ENCODE measurements at places on chromosomes 7 and 10.

- no peak for DNase-seq
Measured at GRCh38 chr7:106657085-106657991, 3.6 kb downstream of the CCDC71L start.

GRCh38 chr10:59175538-59176240 is 754 bp upstream of the PHYHIPL start:
- DNase-seq, result no peak

DNA sequence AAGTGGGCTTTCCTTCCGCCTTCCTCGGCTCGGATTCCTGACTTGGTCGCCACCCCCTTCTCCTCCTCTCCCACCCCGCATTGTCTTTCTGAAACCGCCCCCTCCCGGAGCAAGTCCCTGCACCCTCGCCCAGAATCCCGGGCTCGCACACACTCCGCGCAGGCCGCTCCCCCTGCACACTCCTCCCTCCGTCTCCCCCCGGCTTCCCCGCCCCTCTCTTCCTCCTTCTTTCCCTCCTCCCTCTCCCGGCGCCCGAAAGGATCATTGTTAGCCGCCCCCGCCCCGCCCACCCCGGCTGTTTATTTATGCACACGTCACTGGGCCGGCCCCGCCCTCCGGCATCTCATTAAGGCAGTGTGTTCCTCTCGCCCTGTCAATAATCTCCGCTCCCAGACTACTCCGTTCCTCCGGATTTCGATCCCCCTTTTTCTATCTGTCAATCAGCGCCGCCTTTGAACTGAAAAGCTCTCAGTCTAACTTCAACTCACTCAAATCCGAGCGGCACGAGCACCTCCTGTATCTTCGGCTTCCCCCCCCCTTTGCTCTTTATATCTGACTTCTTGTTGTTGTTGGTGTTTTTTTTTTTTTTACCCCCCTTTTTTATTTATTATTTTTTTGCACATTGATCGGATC is at the start of gene TCF7L2:
TCF7L2 (plus strand) TSS at position 373 of the 633 bp plus-strand sequence. CDS start 510 bp downstream, outside the sequence.
- peak; percentile 41 for DNase-seq

- no peak for DNase-seq
Measured at GRCh38 chr10:47300429-47300931, 483 bp downstream of the GDF10 start.

DNA sequence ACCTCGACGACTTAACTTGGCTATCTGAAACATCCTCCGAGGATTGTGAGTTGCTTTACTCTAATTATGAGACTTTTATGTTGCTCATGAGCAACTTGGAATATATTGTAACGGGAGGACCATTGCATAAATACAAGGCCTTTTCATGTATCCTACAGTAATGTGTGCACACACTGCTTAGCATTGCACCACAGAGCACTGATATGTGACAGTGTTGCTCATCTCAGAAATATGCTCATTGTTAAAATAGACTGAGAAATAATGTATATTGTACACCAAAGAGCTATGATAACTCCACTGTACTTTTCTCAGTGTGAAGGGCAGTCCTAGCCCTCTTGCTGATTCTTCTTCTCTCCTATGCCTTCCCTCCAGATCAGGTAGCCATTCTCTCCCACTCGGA is 102.8 kb upstream of the CDK13 start:
- DNase-seq, result no peak

- no peak for DNase-seq
Measured at GRCh38 chr7:106201164-106201563, 83.6 kb downstream of the NAMPT start.

DNA sequence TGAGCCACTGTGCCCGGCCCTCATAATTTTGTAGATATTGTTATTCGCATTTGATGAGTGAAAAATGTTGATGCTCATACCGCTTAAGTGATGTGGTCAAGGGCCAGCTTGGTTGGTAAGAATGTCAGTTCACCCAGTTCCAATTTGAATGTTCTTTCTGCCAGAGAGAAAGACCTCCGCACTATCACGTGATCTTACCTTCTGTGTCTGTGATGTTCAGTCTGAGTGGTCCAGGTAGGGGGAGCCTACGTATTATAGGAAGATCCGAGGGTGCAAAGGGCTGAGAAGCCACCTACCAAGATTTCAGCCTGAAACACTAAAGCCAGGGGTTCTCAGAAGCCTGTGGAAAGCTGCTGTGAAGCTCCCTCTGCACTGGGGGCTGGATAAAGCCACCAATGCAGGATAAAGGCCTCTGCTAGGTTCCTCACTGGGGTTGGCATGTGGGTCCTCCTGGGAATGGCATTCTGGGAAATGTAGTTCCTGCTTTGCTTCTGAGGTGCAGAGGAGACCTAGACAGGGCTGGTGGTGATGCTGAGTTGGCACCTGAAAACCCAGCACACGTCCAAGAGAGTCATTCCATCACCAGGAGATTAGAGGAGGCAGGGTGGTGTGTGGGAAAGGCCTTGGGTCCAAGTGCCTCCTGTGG is 64.7 kb upstream of the AOAH start:
- no peak for DNase-seq

DNA sequence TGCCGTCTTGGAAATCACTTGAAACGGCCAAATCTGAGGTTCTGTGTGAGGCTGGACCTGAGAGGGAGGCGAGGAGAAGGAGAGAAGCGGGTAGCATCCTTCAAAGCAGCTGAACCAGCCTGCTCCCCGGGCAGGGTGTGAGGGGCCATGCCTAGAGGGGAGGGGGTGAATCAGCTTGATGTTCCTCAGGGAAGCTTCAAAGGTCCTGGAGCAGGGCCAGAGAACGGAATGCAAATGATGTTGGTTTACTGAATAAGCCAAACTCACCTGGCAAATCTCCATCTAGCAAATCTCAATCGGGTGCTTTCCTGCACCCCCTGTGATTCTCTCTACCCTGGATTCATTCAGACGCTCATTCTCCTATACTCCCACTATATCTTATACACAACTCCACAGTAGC is 226.9 kb downstream of the WDR11 start:
- DNase-seq, result no peak

- DNase-seq, result no peak
Measured at GRCh38 chr7:151693140-151693539, 173.4 kb upstream of the RHEB start.

DNA sequence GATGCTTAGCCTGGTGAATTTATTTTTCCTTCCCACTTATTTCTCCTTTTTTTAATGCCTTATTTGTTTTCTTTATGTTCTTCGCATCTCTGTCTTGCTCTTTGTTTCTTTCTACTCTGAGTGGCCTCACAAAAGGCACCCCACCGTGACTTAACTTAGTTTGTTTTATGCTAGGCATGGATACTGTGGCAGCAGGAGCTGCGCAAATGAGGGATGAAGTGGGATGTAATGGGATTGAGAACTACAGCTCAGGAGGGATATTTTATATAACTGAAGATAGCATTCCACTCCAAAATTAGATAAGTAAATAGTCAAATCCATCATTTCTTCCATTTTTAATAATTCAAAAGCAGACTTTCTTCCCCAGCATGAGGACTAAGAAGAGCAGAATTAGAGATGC is 1.7 kb upstream of the CACNA2D1 start:
- DNase-seq, result no peak

GRCh38 chr7:100604976-100605911 is 3.1 kb downstream of the PCOLCE start:
- peak; percentile 37 for DNase-seq

DNA sequence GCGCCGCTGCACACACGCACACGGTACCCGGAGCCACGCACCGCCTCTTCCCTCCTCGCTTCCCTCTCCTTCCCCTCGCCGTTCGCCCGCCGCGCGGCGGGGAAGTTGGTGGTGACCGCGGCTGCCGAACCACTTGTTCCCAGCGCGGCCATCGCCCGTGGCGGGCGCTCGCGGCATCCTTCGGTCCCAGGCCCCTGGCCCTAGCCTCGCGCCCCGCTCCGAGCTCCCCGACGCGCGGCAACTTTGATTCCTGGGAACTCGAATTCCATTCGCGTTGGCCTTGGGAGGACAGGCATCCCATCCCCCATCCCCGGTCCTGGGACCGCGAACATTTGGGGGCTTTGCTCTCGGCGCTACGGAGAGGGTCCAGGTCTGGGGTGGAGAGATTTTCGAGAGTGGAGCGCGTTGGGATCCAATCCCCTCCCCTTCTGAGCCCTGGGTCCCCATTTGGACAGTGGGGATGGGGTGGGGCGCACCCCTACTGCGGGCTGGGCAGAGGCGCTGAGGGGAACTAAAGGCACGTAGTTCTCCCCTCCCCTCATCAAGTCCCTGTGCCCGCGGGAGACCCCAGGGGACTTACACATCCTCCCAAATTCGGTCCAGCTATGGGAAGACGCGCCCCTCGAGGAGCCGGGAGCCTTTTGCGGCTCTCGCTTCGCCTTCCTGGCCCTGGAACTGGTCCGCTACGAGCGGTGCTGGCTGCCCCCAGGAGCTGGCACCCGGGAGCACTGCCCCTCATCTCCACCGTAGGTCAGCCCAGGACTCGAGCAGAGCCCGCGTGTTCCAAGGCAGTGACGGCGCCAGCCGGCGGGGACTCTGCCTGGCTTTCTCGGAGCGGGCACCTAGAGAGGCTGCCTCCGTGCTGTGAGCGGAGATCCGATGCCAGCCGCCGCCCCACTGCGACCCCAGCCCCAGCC is 834 bp downstream of the CDH23 start:
- DNase-seq, result no peak

DNA sequence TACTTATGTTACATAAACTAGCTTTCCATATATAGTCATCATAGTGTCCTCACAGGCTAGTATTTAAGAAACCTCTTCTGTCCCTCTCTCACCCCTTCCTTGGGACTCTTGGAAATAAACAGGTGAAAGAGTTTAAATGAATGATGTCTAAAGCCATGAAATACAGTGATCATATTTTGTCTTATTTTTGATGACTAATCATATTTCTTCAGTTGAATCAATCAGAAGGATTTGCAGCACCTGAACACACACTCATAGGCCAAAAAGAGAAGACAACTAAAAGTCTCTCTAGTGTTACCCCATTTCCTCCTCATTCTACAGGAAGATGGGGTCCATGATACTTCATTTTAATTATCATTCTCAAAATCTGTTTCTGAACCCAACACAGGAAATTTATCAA is 8.6 kb upstream of the ATAD1 start:
- no peak for DNase-seq

GRCh38 chr10:35561715-35562114 is 43.4 kb upstream of the GJD4 start:
- no peak for DNase-seq

DNA sequence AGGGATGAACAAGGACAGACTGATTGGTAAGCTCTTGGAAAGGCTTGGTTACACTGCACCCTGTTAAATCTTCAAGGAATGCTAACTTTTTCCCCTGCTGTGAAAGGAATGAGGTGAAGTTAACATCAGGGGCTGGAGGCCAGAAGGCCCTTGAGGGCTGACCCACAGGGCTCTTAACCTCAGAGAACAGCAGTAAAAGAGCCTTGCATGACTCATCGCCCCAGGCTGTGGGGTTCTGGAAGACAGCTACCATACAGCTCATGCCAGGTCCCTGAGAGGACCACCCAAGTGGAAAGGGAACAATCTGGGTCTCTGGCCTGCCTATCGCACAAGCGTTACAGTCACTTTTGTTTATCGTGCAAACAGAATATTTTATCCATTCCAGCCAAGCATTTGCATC is 54.4 kb downstream of the CYP2C9 start:
- DNase-seq, result no peak

DNA sequence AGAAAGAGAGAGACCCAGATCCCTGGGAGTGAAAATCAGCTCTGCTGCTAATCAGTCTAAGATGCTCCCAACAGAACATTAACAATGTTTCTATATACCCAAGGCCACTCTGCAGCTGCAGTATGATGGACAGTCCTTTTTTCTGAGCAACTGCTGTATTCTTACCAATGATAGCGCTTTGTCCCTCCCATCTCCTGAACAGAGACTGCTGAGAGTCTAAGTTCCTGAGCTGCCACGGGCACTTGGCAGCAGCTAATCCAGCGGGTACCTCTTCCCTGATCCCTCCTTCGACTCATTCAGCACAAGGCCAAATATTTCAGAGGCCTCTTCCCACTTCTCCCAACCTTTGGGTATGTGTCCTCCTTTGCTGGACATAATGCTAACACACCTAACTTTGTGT is 7.7 kb downstream of the CPVL start:
- no peak for DNase-seq

DNA sequence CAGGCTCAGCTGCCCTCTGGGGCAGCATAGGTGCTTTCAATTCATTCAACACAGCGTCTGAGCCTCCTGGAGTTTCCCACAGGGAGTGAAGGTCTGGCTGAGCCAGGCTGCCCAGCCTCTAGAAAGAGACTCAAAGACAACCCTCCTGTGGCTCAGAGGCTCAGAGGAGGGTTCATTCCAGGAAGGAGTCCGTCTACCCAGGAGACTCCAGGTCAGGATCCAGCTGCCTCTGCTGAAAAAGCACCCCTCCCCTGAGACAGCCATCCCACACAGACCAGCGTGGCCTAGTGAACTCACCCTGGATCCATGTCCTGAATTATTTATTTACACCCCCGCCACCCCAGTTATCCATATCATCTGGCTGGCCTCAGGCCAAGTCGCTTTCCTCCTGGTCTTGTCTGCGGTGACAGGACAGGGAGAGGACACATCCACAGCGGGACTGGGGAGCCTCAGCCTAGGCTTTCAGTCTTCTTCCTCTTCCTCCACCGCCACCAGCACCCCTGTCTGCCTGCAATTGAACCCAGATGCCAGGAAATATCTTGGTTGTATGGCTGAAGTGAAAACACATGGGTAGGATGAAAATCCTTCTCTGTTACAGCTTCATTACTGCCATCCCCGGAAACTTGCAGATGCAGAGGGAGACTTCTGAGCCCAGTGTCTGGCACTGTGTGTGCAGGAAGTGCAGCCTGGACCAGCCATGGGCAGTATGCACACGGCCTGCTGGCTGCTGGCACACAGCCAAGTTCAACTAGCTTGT is 44.0 kb upstream of the COL13A1 start:
- no peak for DNase-seq

DNA sequence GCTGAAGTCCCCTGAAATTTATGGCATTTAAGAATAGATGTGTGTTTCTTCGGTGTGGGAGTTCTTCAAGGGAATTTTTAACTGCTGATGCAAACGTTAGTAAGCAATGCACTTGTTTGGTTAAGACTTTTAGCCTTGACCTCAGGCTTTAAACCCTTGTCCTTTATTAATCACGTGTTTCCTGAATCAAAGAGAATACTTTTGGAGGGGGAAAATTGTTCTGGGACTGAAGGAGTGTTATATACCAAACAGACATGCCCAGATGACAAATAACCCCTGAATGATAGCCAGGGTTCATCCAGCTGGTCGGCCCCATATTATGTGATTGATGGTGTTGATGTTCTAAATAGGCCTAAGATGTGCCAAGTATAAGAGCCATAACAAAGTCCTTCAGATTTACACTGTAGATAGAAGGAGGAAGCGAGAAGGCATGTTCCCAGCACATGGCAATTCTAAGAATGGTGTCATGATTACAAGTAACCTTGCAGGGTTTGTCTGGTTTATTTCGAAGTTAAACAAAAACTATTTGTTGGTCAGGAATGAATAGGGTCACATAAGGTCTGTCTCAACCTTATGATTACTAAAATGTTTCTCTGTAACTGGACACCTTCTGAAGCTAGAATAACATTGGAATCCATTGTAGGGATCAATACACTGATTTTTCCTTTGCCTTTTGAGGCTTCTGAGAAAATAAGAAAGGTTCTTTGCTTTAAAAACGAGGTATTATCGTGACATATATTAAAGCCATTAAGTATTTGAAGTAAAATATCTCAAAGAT is 124.2 kb upstream of the SEM1 start:
- DNase-seq, result no peak

Data from stimulated activated CD4-positive, alpha-beta T cell treated with anti-CD3 and anti-CD28 coated beads, Interleukin-4, amount 100 ng/mL, for 24 hours (primary cell).